ENCODE measurements at places on chromosomes 11 and 22.

DNA sequence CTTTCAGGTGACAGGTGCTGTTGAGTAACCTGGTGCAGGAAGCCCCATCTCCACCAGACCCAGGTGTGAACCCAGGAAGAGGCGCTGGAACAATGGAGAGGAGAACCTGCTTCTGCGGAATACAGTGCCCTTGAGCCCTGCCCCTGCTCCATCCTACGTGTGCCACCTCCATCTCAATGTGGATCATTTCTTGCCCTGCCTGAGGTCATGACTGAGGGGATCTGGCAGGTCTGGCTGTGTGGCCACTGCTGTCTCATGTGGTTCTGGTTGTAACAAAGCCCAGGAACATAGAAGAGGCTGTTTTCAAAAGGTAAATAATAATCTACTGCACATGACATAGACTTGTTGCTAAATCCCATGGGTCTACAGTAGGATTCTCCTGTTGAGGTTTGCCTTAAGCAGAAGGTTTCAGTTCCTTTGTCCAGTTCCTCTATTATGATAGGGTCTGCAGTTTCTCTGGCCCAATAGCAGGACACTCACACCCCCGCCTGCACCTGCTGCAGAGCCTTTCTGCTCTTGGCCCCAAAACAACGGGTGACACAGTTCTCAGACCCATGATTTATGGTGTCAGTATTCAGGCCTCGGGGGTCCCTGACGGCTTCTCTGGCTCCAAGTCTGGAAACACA is 113.5 kb upstream of the IGLL5 start:
- DNase-seq: no peak
- H3K4me1 ChIP-seq: no peaks in the 10 kb centered on the region
- H3K36me3 ChIP-seq: no peaks in the 10 kb centered on the region

DNA sequence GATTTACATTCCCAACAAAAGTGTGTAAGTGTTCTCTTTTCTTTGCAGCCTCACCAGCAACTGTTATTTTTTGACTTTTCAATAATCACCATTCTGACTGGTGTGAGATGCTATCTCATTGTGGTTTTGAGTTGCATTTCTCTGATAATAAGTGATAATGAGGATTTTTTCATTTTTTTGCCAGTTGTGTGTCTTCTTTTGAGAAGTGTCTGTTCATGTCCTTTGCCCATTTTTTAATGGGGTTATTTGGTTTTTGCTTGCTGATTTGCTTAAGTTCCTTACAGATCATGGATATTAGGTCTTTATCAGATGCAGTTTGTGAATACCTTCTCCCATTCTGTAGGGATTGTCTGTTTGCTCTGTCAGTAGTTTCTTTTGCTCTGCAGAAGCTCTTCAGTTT is 107.7 kb downstream of the EHF start:
- H3K4me3 ChIP-seq: no peak overlapping the region
- H3K36me3 ChIP-seq: no peaks in the 10 kb centered on the region
- no peak for DNase-seq
- H3K27me3 ChIP-seq: no peaks in the 10 kb centered on the region
- H3K27ac ChIP-seq: no peak overlapping the region
- H3K4me1 ChIP-seq: no peaks in the 10 kb centered on the region

DNA sequence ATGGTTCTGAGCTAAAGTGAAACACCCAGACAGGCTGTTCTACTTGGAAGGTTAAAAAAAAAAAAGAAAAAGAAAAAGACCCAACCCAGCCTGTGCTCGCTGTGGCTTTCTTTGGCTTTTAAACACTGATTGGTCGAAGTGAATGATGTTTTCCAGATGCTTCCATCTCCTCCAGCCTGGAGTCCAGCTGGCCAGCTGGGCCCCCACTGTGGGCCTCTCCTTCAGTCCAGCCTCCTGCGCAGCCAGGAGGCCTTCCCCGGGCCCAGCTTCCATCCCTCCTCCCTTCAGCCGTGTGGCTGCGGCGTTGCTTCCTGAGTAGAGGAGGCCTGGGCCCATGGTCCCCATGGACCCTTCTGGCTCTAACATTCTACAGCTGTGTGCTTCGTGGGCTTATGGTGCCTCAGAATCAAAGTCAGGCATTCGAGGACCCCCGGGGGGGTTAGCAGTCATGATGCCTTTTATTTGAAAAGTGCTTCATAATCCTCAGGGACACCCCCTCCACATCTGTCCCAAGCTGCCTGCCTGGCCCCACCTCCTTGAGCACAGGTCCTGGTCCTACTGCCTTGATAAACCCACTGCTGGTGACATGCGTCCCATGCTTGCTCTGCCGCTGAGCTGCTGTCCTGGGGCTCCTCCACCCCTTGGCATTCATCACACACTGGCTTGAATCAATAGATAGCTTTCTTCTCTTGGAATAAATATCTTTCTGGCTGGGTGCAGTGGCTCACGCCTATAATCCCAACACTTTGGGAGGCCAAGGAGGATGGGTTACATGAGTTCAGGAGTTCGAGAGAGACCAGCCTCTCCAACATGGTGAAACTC is 42.2 kb upstream of the FBLN1 start:
- peak overlapping the region; percentile 63 for H3K27ac ChIP-seq
- no peaks in the 10 kb centered on the region for H3K36me3 ChIP-seq
- no peak overlapping the region for H3K4me3 ChIP-seq
- no peaks in the 10 kb centered on the region for H3K27me3 ChIP-seq

- H3K36me3 ChIP-seq: no peaks in the 10 kb centered on the region
- no peaks in the 10 kb centered on the region for H3K27me3 ChIP-seq
- no peak for DNase-seq
- no peaks in the 10 kb centered on the region for H3K4me1 ChIP-seq
- H3K27ac ChIP-seq: no peak overlapping the region
- no peak overlapping the region for H3K4me3 ChIP-seq
These were observed 8.9 kb downstream of the OR4X1 start for GRCh38 chr11:48272606-48273005.

GRCh38 chr11:64341851-64342791 is 2.1 kb downstream of the CCDC88B start:
- no peaks in the 10 kb centered on the region for H3K27me3 ChIP-seq
- no peaks in the 10 kb centered on the region for H3K36me3 ChIP-seq
- peaks cover 3% of the 10 kb centered on the region for H3K4me1 ChIP-seq
- H3K27ac ChIP-seq: peak overlapping the region; percentile 70
- H3K4me3 ChIP-seq: peak overlapping the region; percentile 53

DNA sequence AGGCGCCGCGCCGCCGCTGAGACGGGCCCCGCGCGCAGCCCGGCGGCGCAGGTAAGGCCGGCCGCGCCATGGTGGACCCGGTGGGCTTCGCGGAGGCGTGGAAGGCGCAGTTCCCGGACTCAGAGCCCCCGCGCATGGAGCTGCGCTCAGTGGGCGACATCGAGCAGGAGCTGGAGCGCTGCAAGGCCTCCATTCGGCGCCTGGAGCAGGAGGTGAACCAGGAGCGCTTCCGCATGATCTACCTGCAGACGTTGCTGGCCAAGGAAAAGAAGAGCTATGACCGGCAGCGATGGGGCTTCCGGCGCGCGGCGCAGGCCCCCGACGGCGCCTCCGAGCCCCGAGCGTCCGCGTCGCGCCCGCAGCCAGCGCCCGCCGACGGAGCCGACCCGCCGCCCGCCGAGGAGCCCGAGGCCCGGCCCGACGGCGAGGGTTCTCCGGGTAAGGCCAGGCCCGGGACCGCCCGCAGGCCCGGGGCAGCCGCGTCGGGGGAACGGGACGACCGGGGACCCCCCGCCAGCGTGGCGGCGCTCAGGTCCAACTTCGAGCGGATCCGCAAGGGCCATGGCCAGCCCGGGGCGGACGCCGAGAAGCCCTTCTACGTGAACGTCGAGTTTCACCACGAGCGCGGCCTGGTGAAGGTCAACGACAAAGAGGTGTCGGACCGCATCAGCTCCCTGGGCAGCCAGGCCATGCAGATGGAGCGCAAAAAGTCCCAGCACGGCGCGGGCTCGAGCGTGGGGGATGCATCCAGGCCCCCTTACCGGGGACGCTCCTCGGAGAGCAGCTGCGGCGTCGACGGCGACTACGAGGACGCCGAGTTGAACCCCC is 798 bp downstream of the BCR start:
- H3K4me3 ChIP-seq: peak overlapping the region; percentile 61
- H3K27ac ChIP-seq: peak overlapping the region; percentile 73
- peaks cover 14% of the 10 kb centered on the region for H3K4me1 ChIP-seq
- no peak for DNase-seq
- H3K36me3 ChIP-seq: no peaks in the 10 kb centered on the region
- no peaks in the 10 kb centered on the region for H3K27me3 ChIP-seq

GRCh38 chr11:8573777-8574176 is 20.3 kb downstream of the STK33 start:
- DNase-seq: no peak
- no peaks in the 10 kb centered on the region for H3K27me3 ChIP-seq
- no peaks in the 10 kb centered on the region for H3K4me1 ChIP-seq

- no peak for DNase-seq
- H3K27me3 ChIP-seq: no peaks in the 10 kb centered on the region
- peaks cover 92% of the 10 kb centered on the region for H3K36me3 ChIP-seq
- no peaks in the 10 kb centered on the region for H3K4me1 ChIP-seq
- no peak overlapping the region for H3K27ac ChIP-seq
These were observed 43.5 kb downstream of the CERK start for GRCh38 chr22:46694416-46695170.

GRCh38 chr11:71473793-71474080 is 20.7 kb downstream of the NADSYN1 start:
- peaks cover 59% of the 10 kb centered on the region for H3K36me3 ChIP-seq
- no peak for DNase-seq
- no peaks in the 10 kb centered on the region for H3K27me3 ChIP-seq

- H3K4me1 ChIP-seq: no peaks in the 10 kb centered on the region
- DNase-seq: no peak
- no peak overlapping the region for H3K4me3 ChIP-seq
- H3K27ac ChIP-seq: no peak overlapping the region
- H3K27me3 ChIP-seq: no peaks in the 10 kb centered on the region
- peaks cover 2% of the 10 kb centered on the region for H3K36me3 ChIP-seq
These were observed 8.1 kb upstream of the MOB2 start for GRCh38 chr11:1494650-1495049.

DNA sequence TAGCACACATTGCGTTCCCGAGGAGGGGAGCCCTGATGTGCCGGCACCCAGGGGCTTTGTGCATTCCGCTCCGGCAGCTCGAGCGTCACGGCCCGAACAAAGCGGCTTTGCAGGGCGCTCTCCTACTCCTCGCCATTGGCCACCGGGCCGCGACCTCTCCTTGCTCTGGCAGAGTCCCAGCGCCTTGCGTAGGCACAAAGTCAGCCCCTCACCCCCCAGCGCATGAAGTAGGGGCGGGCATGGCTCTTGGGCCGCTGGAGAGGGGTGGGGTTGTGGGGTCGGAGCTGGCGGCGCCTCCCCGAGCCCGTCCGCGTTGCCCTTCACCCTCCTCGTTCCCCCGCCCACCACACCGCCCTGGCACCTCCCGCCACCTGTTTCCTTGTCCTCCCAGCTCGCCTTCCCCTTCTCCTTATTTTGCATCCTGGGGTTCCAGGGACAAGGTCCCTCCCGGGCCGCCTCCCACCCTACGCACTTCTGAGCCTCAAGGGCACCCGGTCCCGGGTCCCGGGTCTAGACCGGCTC is 753 bp upstream of the PPARA start:
- peak overlapping the region; percentile 90 for H3K4me3 ChIP-seq
- no peak for DNase-seq
- no peaks in the 10 kb centered on the region for H3K4me1 ChIP-seq

GRCh38 chr11:75792127-75792731 is 22.8 kb upstream of the UVRAG start:
- no peak overlapping the region for H3K4me3 ChIP-seq
- H3K36me3 ChIP-seq: no peaks in the 10 kb centered on the region
- H3K27ac ChIP-seq: no peak overlapping the region

- H3K36me3 ChIP-seq: no peaks in the 10 kb centered on the region
- DNase-seq: no peak
- H3K4me3 ChIP-seq: no peak overlapping the region
- no peaks in the 10 kb centered on the region for H3K27me3 ChIP-seq
- H3K4me1 ChIP-seq: no peaks in the 10 kb centered on the region
- H3K27ac ChIP-seq: no peak overlapping the region
These were observed 73.0 kb downstream of the RTL6 start for GRCh38 chr22:44424867-44425693.

- H3K27me3 ChIP-seq: no peaks in the 10 kb centered on the region
- H3K27ac ChIP-seq: no peak overlapping the region
- H3K4me3 ChIP-seq: no peak overlapping the region
- DNase-seq: no peak
These were observed 55.1 kb downstream of the DLG2 start for GRCh38 chr11:85572056-85572455.

DNA sequence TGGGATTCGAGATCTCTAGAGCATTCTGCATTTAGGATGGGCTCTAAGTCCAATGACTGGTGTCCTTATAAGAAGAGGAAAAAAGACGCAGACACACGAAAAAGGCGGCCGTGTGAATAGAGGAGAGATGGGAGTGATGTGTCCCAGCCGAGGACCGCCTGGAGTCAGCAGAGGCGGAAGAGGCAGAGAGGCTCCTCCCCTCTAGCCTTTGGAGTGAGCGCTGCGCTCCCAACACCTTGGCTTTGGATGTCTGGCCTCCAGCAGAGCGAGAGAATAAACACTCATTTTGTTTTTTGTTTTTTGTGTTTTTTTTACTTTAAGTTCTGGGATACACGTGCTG is 83.0 kb upstream of the RTL6 start:
- DNase-seq: no peak
- H3K4me3 ChIP-seq: no peak overlapping the region

DNA sequence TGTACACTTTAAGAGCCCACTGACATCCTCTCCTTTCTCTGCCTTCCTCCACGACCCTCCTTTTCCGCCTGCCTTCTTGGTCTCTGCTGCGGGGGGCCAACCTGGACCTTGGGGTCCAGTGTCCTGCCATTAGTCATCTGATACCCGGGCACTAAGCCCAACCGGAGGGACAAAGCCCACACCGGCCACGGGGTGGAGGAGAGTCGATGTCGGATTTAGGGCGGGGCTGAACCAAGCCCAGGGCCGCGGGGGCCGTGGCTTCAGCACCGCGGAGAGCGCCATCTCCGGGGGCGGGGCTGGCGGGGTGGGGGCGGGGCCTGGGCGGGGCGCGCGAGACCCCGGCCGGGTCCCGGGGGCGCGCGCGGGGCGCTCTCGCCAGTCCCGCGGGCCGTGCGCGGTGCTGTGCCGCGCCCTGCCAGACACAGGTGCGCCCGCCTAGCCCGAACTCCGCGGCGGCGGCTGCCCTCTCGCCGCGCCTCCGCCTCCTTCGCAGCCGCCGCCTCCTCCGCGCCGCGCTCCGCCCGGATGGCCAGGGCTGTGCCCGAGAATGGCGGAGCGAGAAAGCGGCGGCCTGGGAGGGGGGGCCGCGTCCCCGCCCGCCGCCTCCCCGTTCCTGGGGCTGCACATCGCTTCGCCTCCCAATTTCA is at the start of gene MAPK8IP1:
Gene MAPK8IP1, plus strand, starts transcription at position 378 of the 647 bp plus-strand sequence. Its CDS starts 170 bp downstream, at position 548.
- H3K4me1 ChIP-seq: no peaks in the 10 kb centered on the region
- H3K27me3 ChIP-seq: no peaks in the 10 kb centered on the region
- peak within 1 kb of the TSS; percentile 57 for H3K4me3 ChIP-seq
- H3K36me3 ChIP-seq: peaks cover 19% of the 10 kb centered on the region

DNA sequence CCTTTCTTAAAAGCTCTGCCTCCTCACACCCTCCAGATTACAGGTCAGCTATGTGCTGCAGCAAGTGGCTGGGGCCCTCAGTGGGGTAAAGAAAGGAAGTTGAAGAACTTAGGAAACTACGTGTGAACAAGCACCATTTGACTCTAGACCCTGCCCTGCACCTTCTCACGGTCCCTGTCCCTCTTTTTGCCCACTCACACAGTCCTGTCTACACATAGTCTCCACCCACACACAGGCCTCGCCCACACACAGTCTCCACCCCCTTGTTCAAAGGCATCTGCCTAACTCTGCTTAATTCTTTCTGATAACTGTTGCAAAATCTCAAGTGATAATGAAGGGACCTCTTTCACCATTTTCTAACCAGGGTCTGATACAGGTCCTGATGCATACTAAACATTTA is 59.0 kb downstream of the TMPRSS5 start:
- no peaks in the 10 kb centered on the region for H3K36me3 ChIP-seq
- no peaks in the 10 kb centered on the region for H3K4me1 ChIP-seq
- no peaks in the 10 kb centered on the region for H3K27me3 ChIP-seq
- H3K4me3 ChIP-seq: no peak overlapping the region
- no peak for DNase-seq
- H3K27ac ChIP-seq: no peak overlapping the region
